ENCODE measurements at places on chromosomes 5 and 9. TPM values are rescaled to one million over a fixed set of nuclear protein-coding genes. Genes with fewer than 3 reads are reported as not detected.

DNA sequence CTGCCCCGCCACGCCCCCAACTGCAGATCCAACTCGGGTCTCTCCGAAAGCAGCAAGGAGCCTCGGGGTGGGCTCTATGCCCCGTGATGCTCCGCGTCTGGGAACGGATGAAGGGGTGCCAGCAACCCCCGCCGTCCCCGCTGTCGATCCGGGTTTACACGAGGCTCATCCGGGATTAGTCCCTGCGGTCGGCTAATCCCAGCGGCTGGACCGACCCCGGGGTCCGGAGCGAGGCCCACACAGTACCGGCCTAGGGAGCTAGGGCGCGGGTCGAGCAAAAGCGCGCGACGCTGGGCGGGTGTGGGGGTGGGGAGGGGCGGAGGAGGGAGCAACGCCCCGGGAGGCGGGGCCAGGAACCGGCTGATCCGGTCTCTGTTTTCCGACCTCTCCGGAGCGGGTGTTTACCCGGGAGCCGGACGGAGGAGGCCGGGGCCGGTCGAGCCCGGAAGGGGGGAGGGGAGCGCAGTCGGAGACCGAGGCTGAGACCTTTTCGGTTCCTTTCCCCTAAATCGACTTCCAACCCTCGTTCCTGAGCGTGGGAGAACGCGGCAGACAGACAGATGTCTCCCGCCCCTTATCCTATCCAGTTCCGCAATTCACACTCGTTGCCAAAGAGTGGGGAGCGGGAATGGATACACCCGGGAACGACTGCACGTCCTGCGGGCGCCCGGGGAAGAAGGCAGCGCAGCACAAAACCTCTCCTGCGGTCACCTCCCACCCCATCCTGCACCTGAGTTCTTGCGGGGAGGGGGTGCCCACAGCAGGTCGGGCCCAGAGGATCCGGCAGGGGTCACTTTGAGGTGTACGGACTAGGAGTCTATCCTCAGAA, 28.6 kb downstream of the PCDH1 start:
- peak; percentile 41 for DNase-seq
- no peaks in the 10 kb centered on the region for H3K36me3 ChIP-seq
- H3K4me3 ChIP-seq = peak overlapping the region; percentile 98
- no peaks in the 10 kb centered on the region for H3K4me1 ChIP-seq
- no peaks in the 10 kb centered on the region for H3K27me3 ChIP-seq
- peak overlapping the region; percentile 74 for H3K27ac ChIP-seq

- no peaks in the 10 kb centered on the region for H3K4me1 ChIP-seq
- DNase-seq = no peak
- H3K36me3 ChIP-seq = no peaks in the 10 kb centered on the region
- no peaks in the 10 kb centered on the region for H3K27me3 ChIP-seq
- no peak overlapping the region for H3K4me3 ChIP-seq
- no peak overlapping the region for H3K27ac ChIP-seq
Observed at GRCh38 chr9:36788534-36788933, 215.8 kb downstream of the MELK start.

- H3K27me3 ChIP-seq = peaks cover 38% of the 10 kb centered on the region
- H3K4me3 ChIP-seq = no peak overlapping the region
- H3K36me3 ChIP-seq = no peaks in the 10 kb centered on the region
- no peak overlapping the region for H3K27ac ChIP-seq
Observed at GRCh38 chr5:88671106-88671504, 211.9 kb downstream of the MEF2C start.

- DNase-seq = peak; percentile 25
- H3K36me3 ChIP-seq = no peaks in the 10 kb centered on the region
- H3K27ac ChIP-seq = no peak overlapping the region
Observed at GRCh38 chr5:141951332-141951781, 6.6 kb downstream of the PCDH12 start.

DNA sequence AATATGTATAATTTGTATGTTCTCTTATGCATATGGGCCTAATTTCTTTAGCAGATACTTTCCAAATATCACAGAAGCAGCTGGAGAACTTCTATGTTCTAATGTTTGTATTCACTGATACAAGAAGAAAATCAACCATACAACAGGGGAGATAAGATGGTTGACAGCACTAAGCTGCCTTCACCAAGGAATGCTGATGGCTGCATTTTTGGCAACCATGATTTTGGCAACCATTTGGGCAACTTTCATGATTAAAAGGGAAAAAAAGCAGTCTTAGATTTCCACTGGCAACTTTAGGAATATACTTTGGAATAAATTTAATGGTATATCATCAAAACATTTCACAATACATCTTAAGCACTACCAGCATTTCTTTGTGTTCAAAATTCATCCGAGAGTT, 740.3 kb upstream of the CDH6 start:
- no peak overlapping the region for H3K27ac ChIP-seq
- no peak for DNase-seq
- H3K4me1 ChIP-seq = no peaks in the 10 kb centered on the region
- no peaks in the 10 kb centered on the region for H3K36me3 ChIP-seq
- no peak overlapping the region for H3K4me3 ChIP-seq
- no peaks in the 10 kb centered on the region for H3K27me3 ChIP-seq

DNA sequence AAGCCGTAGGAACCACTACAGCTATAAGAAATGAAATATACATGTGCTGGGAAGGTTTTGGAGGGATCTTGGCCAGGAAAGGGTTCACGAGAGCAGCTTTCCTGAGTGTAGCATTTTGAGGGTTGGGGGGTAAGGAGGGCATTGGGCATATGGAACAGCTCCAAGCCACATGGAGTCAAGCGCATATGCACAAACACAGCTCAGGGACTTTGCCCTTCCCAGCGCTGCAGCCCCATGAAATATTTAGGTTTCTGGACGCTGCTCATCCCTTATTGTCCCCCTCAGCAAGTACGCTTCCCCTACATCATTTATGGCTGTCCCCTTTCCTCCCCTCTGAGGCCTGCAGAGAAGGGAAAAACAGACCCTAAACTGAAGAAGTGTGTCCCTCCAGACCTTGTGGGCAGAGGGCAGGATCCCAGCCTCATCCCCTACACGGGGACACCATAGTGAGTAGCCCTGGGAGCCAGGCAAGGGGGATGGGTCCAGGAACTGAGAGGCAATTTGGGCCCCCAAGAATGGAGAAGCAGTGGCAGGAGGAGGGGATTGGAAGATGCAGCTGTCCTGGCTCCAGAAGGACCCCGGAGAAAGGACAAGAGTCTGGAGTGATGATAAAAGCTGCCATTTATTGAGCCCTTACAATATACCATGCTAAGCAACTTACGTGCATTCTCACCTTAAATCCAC, 33.7 kb downstream of the PCDH1 start:
- no peaks in the 10 kb centered on the region for H3K36me3 ChIP-seq
- H3K27me3 ChIP-seq = no peaks in the 10 kb centered on the region
- no peaks in the 10 kb centered on the region for H3K4me1 ChIP-seq
- H3K4me3 ChIP-seq = no peak overlapping the region
- H3K27ac ChIP-seq = no peak overlapping the region

Gene PCDHGA4
- total RNA-seq = not detected

DNA sequence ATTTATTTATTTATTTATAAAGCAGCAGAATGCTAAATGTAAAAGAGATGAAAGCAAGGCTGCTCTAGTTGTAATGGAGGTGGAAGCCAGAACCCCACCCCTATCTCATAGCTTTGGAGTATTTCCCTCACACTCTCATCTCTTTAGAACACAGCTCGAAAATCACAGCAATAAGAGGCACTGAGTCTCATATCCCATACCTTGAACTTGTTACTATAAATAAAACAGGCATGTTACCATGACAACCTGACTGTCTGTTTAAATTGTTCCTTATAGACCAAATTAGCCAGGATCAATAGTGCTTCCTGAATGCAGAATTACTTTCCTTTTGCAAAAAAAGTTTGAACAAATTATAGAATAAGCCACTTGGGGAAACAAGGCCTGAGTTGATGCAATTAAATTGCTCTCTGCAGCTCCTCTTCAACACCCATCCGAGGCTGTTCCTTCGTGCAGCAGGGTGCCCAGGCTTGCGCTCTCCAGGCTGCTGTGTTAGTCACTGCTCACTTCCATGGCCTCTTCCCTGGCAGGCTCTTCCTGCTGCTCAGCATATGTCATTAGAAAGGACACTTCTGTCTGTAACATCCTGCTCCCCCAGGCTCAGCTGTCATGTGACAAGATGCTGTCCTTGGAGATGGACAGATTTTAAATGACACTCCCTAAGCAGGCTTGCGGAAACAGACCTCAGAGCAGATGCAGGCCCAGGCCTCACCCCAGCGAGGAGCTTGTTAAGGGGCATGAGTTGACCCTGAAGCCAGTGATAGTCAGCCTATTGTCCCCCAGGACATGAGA, 120.2 kb downstream of the CARTPT start:
- no peaks in the 10 kb centered on the region for H3K36me3 ChIP-seq
- no peaks in the 10 kb centered on the region for H3K27me3 ChIP-seq
- no peaks in the 10 kb centered on the region for H3K4me1 ChIP-seq
- no peak overlapping the region for H3K27ac ChIP-seq

Gene AHRR
- total RNA-seq = 0.56 TPM

Gene SLC34A1
- not detected for total RNA-seq

Gene FOXD4
- total RNA-seq = not detected
